Karpas-422 (cell line): ENCODE measurements at places on chromosomes 16 and 17.
A peak's percentile ranks its signal among the peaks of the same experiment; 100 is the strongest.

GRCh38 chr17:7750321-7750821, 32.8 kb downstream of the DNAH2 start:
- DNase-seq = no peak

DNA sequence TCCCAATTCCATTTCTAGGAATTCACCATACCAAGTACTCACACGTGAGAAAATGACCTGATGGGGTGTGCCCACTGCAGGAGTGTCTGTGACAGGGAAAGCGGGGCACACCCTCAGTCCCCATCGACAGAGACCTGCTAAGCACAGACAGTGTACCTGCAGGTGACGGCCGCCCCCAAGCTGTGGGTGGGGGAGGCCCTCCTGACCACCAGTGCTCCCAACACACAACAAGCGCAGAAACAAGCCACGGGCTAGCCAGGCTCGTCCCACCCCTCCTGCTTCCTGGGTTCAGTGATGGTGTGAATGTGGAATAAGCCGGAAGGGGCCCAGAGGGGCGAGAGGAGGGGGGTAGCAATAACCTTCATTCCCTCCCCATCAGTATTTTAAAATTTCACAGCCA, 31.9 kb downstream of the ZCCHC14 start:
- DNase-seq = no peak

- DNase-seq = no peak
Observed at GRCh38 chr17:65042946-65043345, 13.6 kb downstream of the GNA13 start.

DNA sequence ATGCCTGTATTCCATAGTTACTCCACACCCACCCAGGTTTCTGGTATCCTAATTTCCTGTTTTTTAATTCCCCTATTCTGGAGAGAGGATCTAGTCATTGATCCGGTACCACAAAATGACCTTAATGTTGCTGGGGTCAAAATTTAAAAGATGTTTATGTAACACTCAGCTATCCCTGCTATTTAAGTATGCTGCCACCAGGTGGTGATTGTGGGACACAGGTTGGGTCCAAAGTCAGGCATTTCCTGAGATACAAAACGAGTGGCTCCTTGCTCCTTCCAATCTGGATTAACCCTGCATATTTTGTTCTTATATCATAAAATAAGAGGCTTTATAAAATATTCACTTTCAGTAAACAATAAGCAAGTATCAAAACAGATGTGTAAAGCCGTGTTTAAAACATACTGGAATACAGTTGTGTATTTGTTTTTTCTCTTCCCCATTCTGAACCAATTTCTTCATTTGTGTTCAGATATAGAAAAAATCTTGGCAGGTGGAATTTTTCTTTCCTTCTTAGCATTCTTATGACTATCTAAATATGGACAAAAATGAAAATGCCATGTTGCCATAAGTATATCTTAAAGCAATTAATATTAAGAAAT, 16.3 kb downstream of the HS3ST4 start:
- DNase-seq = peak; percentile 77

- no peak for DNase-seq
Observed at GRCh38 chr16:85235991-85236817, 123.9 kb upstream of the CIBAR2 start.

DNA sequence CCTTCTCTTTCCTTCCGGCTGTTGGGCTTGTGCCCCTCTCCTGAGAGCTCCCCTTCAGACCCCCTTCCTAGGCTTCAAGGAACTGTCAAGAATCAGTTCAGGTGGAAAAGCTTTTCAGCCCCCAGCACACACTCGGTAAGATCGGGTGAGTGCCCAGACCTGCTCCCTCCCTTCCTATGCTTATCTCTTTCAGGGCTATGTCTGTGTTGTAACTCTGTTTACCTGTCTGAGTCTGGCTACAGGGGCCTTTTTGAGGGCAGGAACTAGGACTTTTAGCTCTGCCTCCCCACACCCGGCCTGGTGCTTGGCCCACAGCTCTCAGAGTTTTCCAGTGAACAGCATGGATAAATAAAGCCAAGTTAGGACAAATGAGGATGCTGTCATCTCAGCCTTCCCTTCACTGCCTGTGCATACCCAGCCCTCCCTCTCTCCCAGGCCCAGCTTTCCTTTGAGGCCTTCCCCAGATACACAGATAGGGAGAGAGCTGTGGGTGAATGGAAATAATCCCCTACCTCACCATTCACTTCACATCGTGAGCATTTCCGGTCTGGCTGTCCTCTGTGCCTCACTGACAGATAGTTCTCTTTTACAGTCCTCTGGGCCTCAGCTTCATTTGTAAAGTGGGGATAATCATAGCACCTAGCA, 5.7 kb upstream of the MRPS23 start:
- DNase-seq = peak; percentile 38

- no peak for DNase-seq
Observed at GRCh38 chr17:42056635-42057034, 6.2 kb upstream of the C17orf113 start.

DNA sequence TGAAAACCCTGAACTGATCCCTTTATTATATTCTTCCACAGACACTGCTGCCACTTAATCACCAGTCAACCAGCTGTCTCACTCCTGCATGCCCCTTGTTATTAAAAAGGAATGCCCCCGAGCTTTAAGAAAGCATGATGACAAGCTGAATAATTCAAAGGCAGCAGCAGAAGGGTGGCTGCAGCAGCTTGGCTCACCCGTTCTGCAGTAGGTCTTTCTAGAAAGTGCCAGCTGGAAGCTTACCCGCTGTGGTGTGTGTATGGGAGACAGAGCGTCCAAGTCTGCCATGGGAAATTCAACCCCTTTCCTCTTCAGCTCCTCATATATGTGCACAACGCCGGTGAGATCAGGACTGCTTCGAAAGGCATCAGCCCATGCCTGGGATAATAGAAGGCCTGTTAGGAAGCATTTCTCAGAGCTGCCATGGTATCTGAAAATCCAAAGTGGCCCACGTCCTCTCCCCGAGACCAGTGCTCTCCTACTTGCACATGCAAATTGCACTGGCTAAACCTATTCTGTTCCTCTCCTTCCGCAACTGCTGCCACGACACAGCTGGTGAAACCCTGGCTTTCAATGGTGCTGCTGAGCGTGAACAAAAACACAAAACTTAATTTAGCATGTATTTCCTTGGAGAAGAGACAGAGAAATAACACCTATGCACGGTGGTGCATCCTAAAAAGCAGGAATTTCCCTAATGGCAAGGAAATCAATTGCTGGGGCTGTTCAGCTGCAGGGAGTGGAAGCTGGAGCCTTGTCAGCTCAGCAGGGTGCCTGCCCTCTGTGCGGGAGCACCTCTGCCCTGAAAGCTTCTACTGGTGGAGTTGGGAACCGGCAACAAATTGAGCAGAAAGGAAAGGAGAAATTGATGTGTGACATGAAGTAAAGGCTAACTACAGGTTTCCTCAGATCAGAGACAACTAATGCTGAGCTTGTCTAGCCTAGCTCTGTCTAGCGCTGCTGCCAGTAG, 47.9 kb upstream of the SREBF1 start:
- DNase-seq = no peak

GRCh38 chr16:85210423-85211169, 98.3 kb upstream of the CIBAR2 start:
- DNase-seq = no peak

- no peak for DNase-seq
Observed at GRCh38 chr16:12545297-12545610, 258.4 kb downstream of the CPPED1 start.

DNA sequence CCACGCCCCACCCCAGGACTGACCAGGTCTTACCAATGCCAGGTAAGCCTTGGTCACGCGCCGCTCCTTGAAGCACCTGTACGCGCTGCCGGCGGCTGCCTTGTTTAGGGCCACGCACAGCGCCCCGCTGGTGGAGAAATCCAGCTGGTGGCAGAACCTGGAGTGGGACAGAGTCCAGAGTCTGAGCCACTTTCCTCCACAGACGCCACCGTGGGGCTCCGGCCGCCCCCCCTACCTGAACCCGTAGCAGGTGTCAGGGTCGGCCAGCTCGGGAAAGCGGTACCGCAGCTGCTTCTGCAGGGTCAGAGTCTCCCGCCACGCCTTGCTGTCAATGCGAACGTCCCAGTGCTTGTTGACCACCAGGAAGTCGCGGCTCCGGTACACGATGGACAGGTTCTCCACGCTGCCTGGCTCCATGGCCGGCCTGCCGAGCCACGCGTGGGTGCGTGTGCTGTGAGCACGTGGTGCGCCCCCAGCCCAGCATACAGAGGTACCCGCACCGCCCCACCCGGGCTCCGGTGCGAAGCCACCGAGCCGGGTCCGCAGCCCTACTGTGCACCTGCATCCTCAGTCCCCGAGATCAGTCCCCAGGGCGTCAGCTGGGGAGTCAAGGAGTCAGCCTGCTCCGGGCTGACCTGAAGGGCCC, 737 bp downstream of the RPUSD1 start:
- no peak for DNase-seq

- DNase-seq = no peak
Observed at GRCh38 chr17:82086941-82087906, 10.8 kb downstream of the FASN start.

DNA sequence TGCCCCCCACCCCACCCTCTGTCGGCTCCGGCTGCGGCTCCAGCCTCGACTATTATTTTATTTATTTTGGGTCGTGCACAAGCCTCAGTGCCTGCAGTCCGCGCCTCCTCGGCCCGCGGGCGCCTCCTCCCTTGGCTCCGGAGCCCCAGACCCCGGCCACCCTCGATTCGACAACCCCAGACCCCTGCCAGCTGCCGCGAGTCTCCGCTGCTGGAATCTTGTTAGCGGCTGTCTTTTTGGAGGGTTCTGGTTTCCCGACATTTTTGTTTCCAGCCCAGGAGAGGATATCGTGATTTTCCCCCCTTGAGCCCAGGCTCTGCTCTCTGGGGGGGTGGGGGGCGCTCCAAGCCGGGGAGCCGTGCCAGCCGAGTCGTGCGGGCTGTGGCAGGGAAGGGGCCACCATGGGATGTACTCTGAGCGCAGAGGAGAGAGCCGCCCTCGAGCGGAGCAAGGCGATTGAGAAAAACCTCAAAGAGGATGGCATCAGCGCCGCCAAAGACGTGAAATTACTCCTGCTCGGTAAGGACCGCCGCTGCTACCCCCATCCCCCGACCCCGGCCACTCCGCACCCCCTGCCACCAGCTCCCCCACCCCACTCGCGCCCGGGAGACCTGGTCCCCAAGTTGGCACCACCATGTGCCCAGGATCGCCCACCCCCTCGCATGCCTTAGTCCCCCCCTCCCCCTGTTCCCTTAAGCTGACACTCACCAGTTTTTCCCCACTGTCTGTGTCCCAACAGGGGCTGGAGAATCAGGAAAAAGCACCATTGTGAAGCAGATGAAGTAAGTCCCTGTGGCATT, 746 bp downstream of the GNAO1 start:
- no peak for DNase-seq
